ENCODE measurements at places on chromosomes 4 and X.
A peak's percentile ranks its signal among the peaks of the same experiment; 100 is the strongest.

DNA sequence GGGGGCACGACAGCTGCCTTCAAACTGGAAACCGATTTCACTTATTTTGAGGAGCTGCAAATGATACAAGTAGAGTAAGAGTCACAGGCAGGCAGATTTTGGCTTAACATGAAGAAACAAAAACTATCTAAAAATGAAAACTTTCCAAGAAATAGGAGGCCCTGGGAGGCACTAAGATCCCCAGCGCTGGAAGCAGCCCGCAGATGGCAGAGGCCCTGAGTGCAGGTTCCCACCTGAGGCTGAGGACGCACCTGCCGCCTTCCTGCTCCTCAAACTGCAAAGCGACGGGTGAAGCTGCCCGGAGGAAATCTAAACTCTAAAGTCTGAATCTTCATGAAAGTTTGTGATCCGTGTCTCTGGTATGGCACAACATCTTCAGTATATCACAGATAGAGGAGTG lies 138.7 kb downstream of the AFAP1 start:
- H3K27me3 ChIP-seq = no peaks in the 10 kb centered on the region
- DNase-seq = peak; percentile 65
- H3K36me3 ChIP-seq = peaks cover 38% of the 10 kb centered on the region
- H3K4me3 ChIP-seq = no peak overlapping the region
- H3K27ac ChIP-seq = no peak overlapping the region

DNA sequence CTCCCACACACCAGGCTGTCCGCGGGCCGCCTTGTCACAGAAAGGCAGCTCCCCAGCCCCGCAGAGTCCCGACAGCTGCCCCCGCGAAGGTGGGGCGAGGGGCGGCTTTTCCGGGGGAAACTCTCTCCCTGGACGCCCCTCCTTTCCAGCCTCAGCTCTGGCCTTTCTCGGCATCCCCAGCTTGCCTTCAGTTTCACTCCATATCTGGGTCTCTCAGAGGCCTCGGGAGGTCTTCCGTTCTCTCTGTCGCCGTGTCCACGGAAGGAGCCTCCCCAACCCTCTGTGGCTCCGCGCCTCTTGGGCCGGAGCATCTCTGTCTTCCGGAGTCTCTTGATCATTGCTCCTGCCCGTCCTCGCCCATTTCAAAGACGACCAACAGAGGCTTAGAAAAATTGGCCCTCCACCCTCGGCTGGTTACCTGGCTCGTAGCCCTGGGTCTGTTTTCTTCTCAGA lies 6.1 kb upstream of the MSX1 start:
- H3K36me3 ChIP-seq = no peaks in the 10 kb centered on the region
- peaks cover 94% of the 10 kb centered on the region for H3K27me3 ChIP-seq
- H3K4me1 ChIP-seq = peaks cover 41% of the 10 kb centered on the region
- H3K27ac ChIP-seq = peak overlapping the region; percentile 52
- no peak for DNase-seq
- peak overlapping the region; percentile 40 for H3K4me3 ChIP-seq

DNA sequence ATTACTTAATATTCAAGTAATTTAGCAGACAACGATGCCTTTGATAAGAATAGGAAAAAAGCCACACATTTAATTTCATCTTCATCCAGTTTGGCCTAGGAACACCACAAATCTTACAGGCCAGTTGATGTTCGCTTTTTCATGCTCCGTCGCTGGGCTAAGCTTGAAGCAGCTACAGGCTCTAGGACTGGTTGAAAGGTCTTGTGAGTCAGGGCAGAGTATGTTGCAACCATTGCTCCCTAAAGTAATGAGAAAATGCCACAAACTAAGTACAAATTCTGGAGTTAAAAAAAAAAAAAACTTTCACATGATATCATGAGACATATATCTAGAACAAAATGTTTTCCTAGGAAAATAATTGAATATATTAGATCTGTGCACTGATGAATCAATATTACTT lies 123.8 kb downstream of the RPS6KA6 start:
- no peak overlapping the region for H3K4me3 ChIP-seq
- no peak overlapping the region for H3K27ac ChIP-seq
- no peaks in the 10 kb centered on the region for H3K4me1 ChIP-seq
- no peaks in the 10 kb centered on the region for H3K36me3 ChIP-seq

DNA sequence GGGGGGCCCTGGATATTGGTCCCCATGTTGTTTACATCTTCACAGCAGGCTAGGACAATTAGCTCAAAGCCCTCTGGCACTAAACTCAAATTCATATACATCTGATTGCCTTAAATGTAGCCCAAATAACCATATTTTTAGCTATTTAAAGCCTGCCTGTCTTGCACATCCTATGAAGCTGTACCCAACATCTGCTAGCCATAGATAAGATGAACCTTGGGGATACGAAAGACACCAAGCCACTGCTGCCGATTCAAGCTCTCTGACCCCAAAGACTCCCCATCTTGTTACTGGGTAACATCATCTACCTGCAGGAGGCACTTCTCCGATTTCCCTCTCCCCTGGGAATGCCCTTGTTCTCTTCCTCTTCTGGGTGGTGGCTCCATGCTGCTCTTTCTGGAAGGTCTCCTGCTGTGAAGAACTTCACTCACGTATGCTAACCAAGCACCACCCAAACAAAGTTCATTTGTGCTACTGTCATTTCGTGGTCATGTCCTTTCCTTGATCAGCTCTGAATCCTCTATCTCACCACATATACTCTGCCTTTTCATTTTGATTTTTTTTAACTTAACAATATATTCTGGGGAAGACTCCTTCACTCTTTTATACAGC lies 107.7 kb upstream of the ATXN3L start:
- DNase-seq = no peak
- H3K27ac ChIP-seq = peak overlapping the region; percentile 24
- H3K4me1 ChIP-seq = peaks cover under 1% of the 10 kb centered on the region
- H3K4me3 ChIP-seq = no peak overlapping the region

- no peak overlapping the region for H3K4me3 ChIP-seq
- H3K27me3 ChIP-seq = no peaks in the 10 kb centered on the region
- no peak for DNase-seq
- H3K27ac ChIP-seq = no peak overlapping the region
These were observed 1350.5 kb upstream of the PABPC4L start for GRCh38 chr4:135552131-135552530.

DNA sequence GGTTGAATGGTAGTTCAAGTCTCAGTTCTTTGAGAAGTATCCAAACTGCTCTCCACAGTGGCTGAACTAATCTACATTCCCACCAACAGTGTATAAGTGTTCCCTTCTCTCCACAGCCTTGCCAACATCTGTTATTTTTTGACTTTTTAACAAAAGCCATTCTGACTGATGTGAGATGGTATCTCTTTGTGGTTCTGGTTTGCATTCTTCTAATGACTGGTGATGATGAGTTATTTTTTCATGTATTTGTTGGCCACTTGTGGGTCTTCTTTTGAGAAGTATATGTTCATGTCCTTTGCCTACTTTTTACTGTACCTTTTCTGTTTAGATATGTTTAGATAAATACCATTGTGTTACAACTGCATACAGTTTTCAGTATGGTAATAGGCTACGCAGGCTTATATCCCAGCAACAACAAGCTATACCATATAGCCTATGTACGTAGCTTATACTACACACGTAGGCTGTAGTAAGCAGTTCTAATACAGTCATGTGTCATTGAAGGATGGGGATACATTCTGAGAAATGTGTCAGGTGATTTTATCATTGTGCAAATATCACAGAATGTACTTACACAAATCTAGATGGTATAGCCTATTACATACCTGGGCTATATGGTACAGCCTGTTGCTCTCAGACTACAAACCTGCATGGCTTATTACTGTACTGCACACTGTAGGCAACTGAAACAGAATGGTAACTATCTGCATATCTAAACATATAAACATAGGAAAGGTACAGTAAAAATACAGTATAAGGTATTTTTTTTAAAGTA lies 28.1 kb downstream of the KLHL8 start:
- no peak for DNase-seq
- no peak overlapping the region for H3K4me3 ChIP-seq
- H3K36me3 ChIP-seq = no peaks in the 10 kb centered on the region
- no peaks in the 10 kb centered on the region for H3K4me1 ChIP-seq
- no peaks in the 10 kb centered on the region for H3K27me3 ChIP-seq
- H3K27ac ChIP-seq = no peak overlapping the region

- H3K4me3 ChIP-seq = peak overlapping the region; percentile 21
- peak overlapping the region; percentile 67 for H3K27ac ChIP-seq
- H3K4me1 ChIP-seq = peaks cover 24% of the 10 kb centered on the region
- DNase-seq = no peak
- no peaks in the 10 kb centered on the region for H3K27me3 ChIP-seq
These were observed 23.2 kb upstream of the AASDH start for GRCh38 chr4:56410247-56411062.

DNA sequence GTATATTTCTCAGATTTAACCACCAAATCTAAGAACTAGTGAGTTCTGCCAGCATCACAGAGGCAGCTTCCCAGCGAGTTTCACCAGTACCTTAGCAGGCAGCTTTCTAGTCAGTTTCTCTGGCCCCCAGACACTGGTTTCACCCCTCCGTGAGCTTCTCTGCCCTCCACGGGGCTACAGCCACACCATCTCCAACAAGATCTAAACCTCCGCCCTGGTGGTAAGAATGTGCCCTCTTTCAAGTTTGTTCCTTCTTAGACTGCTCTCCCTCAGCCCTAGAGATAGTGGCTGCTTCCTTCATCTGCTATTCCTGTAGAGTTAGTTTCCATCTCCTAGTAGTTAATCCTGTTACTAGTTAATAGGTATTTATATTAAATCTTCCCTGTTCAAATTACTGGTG lies 60.5 kb upstream of the TAB3 start:
- H3K36me3 ChIP-seq = no peaks in the 10 kb centered on the region
- no peak overlapping the region for H3K27ac ChIP-seq
- H3K4me1 ChIP-seq = no peaks in the 10 kb centered on the region
- H3K4me3 ChIP-seq = no peak overlapping the region
- DNase-seq = no peak

DNA sequence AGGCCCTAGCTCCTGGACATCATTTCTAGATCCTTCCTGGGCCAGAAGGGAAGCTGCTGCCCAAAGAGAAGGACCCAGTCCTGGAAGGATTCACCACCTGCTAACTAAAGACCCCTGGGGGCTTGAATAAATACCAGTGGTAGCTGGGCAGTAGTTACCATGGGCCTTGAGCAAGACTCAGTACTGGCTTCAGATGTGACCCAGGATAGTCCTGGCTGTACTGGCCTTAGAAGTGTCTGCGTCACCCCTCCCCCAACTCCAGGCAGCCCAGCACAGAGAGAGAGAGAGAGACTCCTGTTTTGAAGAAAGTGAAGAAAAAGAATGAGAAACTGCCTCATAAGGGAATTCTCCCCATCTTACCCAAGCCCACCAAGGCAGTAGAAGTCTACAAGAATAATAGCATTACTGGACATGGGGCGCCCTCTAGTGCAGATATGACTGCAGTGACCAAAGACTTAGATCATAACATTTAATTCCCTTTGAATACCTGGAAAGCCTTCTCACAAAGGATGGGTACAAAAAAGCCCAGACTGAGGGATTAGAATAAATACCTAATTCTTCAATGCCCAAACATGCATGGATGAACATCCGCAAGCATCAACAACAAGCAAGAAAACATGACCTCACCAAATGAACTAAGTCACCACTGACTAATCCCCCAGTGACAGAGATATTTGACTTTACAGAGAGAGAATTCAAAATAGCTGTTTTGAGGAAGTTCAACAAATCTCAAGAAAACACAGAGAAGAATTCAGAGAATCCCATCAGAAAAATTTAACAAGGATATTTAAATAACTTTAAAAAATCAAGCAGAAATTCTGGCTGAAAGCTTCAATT lies 171.8 kb downstream of the HNRNPD start:
- H3K4me1 ChIP-seq = no peaks in the 10 kb centered on the region
- H3K27ac ChIP-seq = no peak overlapping the region
- no peaks in the 10 kb centered on the region for H3K27me3 ChIP-seq
- no peak overlapping the region for H3K4me3 ChIP-seq

GRCh38 chrX:155068165-155068564 lies 2.8 kb downstream of the CMC4 start:
- no peak for DNase-seq
- H3K27me3 ChIP-seq = no peaks in the 10 kb centered on the region
- no peak overlapping the region for H3K27ac ChIP-seq
- H3K4me1 ChIP-seq = no peaks in the 10 kb centered on the region

DNA sequence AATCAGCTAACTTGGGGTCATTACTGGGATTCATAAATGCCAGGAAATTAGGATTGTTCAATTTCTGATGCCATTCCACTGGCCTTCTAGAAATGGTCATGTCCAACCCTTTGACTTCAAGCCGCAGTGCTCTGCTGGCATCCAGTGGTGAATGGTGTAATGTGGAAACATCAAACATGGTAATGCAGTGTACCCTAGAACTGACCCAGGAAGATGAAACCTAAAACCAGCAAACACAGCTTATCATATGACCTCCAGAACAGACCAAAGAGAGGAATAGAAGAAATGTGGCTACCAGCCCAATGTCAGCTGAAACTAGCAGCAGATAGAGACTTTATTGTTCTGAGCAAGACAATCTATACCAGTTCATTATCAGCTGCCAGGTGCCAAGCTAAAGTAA lies 13.8 kb downstream of the CXCL13 start:
- no peak for DNase-seq
- H3K4me1 ChIP-seq = peaks cover 3% of the 10 kb centered on the region
- H3K27ac ChIP-seq = no peak overlapping the region
- no peaks in the 10 kb centered on the region for H3K27me3 ChIP-seq
- H3K36me3 ChIP-seq = no peaks in the 10 kb centered on the region

DNA sequence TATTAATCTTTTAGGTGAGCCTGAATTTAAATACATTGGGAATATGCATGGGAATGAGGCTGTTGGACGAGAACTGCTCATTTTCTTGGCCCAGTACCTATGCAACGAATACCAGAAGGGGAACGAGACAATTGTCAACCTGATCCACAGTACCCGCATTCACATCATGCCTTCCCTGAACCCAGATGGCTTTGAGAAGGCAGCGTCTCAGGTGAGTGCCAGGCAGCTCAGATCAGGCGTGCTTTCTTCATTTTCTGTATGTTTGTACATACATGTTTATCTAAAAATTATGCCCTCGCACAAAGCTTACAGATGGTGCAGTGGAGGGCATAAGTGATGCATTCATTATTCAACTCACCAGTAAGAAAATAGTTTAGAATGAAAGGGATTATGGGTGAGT lies 85.6 kb downstream of the CPE start:
- DNase-seq = no peak
- H3K4me3 ChIP-seq = no peak overlapping the region
- no peak overlapping the region for H3K27ac ChIP-seq
- peaks cover 5% of the 10 kb centered on the region for H3K4me1 ChIP-seq
- no peaks in the 10 kb centered on the region for H3K36me3 ChIP-seq

GRCh38 chr4:150974750-150975149 lies 40.3 kb downstream of the LRBA start:
- H3K4me3 ChIP-seq = no peak overlapping the region
- no peak for DNase-seq
- H3K27ac ChIP-seq = no peak overlapping the region
- H3K36me3 ChIP-seq = no peaks in the 10 kb centered on the region

All from suprapubic skin (tissue), 4 donors.